NCI-H1105 treated with DMSO at 0.1 percent for 48 hours (cell line): ENCODE measurements at places on chromosomes 13 and 19.

DNA sequence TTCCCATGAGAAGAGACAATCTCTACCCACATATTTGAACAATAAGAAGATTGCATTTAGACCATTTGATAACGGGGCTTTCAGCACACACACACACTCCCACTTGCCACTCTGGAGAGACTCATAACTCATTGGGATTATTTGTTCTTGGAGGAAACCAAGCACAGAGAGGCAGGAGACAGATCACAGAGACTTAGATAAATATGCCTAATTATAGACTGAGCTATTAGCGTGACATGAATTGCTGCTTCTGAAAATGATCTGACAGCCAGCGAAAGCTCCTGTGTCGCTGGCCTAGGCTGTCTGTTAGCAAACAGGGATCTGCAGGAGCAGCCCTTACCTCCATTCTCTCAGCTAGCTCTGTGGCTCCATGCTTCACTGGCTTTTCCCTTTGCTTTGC, 111.4 kb downstream of the CCNA1 start:
- peak; percentile 73 for DNase-seq

DNA sequence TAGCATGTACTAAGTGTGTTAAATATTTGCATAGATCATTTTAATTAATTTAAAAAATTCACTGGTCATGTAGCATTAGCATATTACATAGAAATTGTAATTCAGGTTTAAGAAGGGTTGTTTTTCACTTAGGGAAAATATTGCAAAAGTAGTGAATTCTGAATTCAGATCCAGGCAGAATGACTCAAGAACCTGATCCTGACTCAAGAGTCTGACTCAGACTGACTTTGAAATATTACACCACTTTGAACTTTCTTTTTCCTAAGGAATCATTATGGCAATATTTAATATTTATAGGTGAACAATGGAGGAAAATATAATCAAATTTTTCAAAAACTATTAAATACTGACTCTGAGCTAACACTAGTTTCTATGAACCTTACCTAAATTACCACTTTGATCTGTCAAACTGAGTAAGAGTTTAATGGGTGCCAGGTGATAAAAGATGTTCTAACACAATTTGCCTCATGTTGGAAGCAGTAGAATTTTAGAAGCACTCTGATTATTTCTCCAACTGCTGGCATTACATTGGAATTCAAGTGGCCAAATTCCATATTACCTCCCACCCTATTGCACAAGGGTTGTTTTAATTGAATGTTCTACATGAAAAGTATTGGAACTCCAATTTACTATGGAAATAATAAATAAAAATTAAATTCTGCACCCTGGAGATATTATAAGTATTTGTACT, 261.6 kb downstream of the SLITRK1 start:
- DNase-seq: no peak

GRCh38 chr19:17515408-17516149, 4.1 kb downstream of the PGLS start:
- no peak for DNase-seq

DNA sequence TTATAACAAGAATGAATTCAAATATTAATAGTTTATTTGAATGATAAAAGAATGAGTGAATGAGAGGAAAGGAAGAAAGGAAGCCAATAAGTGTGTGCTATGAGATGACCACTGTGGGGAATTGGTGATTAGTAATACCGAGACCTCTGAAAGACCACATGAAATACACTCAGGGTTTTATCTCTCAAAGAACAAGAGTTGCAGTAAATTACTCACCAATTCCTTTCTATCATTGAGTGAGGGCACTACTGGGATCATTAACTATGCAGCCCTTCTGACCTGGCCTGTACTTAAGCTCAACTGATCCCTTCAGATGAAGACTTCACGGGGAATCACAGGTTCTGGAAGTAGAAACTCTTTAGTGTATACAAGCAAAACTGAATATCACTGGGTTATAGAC, 1636.1 kb downstream of the SLITRK5 start:
- DNase-seq: no peak

GRCh38 chr13:73913079-73913740, 221.0 kb downstream of the KLF12 start:
- no peak for DNase-seq

GRCh38 chr19:40144947-40145748, 46.1 kb upstream of the MAP3K10 start:
- DNase-seq: no peak

GRCh38 chr13:44651209-44651608, 75.1 kb upstream of the TSC22D1 start:
- no peak for DNase-seq

DNA sequence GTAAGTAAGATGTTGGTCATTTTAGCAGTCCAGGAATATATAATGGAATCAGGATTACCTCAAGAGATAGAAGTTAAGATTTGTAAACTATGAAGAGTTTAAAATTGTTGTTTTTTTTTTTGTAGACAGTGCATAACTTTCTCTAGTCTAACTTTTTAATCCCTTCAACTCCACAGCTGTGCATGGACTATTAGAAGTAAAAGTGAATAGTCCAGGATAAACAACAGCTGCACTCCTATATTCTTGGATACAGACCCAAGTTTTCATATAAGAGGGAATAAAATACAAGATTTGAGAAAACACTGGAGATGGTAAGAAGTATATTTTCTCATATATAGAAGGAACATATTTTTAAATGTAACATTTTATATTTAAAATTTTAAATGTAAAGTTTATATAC, 1509.9 kb downstream of the SLITRK5 start:
- no peak for DNase-seq

DNA sequence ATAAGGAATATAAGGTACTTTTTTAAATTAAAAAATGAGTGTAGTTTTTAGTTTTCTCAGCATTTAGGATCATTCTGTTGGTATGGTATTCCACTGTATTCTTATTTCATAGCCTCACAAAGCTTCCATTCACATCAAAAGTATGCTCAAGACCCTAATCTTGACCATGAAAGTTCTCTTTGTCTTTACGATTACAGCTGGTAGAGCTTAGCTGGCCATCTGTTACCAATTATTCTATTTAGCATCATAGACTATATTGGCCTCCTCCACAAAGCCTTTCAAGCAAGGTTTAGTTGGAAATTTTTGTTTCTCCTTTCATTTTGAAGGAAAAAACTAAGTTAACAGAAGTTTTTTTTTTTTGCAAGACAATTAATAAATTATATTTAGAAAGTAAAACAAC, 245.1 kb downstream of the KCTD12 start:
- DNase-seq: no peak

DNA sequence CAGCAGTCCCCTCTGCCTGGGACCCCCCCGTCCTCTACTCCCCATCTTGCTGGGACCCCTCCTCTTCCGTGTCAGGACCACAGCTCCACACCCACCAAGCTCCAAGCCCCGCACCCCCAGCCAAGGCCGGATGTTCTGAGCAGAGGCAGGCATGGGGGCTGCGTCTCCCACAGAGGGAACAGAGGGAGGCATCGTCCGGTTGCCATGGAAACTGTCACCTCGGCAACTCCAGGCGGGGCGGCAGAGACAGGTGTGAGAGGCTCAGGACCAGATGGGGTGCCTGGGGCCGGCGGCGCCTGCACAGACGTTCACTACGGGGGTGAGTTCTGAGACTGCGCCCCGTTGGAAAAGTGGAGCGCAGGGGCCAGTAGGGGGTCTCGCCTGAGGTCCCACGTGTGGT, 5.4 kb downstream of the RNU6-9 start:
- DNase-seq: peak; percentile 72

DNA sequence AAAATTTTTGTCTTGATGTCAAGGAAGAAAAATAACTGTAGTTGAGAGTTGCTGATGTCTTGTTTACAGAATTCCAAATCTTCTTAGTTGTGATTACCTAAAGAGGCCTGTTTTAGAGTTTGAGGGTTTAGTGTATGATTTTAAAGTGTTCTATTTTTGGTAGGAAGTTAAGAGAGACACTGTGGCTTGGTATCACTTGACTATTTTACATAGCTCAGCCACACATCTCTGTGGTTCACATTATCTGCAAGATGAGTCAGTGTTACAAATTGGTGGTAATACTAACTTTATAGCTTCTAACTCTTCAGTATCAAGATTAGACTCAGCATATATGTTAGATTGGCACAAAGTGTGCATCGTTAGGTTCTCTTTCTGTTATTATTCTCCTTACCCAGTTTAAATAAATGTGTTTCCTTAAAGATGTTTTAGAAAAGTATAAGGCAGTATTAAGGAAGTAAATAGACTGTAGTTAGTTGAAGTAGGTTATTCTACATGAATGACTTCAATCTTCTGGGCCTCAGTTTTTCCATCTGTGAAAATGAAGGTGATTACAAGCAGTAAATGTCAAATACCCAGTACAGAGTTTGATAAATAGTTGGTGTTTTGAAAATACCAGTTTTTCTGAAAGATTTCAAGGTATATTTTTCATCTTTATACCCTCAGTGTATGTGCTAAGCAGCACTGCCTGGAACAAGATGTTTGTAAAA, 33.4 kb downstream of the COG6 start:
- DNase-seq: no peak

DNA sequence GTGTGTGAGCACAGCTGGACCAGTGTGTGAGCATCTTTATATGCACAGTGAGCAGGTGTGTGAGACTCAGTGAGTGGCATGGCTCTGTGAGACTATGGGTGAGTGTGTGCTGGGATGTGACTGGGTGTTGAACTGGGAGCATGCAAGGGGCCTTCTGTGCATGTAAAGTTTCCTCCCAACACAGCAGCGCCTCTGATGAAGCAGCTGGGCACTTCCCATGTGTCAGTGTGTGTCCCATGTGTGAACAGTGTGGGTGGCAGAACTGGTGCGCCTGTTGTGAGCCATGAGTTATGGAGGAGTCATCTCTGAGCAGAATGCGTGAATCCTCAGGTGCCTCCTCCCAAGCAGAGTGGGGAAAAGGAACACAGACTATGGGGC, 24.1 kb downstream of the LGALS16 start:
- no peak for DNase-seq

DNA sequence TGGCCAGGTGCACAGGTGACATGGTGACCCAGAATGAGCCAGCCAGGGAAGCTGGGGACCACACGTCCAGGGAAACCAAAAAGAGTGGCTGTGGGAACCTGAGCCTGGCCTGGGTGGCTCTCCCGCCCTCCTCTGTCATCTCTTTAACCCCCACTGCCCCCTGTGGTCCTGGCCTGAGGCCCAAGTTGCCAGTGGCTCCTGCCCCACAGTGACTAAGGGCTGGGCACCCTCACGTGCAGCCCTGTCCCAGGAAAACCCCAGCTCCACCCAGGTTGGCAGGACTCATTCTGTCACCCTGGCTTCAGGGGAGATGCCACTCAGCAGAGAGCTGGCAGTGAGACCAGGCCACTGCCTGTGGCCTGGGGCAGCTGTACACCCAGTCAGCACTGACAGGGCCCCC, 30.6 kb upstream of the ISYNA1 start:
- no peak for DNase-seq

GRCh38 chr13:73717632-73718031, 416.6 kb downstream of the KLF12 start:
- no peak for DNase-seq

DNA sequence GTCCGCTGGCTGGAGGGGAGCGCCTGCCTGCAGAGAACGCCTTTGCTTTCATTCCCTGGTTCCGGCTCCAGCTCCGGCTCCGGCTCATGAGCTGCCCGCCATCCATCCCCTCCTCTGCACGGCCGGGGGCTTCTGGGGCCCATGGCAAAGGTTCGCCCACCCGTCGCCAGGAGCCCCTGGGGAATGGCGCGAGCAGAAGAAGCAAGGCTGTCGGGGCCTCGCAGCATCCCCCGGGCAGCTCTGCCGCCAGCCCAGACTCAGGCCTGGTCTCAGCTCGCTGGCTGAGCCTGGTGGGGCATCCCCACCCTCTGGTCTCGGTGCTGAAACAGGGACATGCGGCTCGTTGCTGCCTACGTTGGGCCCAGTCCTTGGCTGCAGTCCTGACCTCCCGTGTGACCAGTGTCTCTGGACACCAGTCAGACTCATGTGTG, 96.8 kb downstream of the KDM4B start:
- no peak for DNase-seq

DNA sequence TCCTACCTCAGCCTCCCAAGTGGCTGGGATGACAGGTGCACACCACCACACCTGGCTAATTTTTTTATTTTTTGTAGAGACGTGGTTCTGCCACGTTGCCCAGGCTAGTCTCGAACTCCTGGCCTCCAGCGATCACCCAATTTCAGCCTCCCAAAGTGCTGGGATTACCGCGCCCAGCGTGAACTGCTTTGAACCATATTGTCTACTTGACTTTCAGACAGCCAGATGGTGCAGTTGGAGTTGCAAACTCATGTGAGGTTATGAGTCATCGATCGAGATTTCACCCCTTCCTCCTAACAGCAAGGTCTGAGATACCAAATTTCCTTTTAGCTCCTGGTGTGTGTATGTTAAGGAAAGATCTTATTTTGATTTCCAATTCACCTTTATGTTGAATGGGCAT, 2.7 kb downstream of the SLC27A1 start:
- DNase-seq: no peak

DNA sequence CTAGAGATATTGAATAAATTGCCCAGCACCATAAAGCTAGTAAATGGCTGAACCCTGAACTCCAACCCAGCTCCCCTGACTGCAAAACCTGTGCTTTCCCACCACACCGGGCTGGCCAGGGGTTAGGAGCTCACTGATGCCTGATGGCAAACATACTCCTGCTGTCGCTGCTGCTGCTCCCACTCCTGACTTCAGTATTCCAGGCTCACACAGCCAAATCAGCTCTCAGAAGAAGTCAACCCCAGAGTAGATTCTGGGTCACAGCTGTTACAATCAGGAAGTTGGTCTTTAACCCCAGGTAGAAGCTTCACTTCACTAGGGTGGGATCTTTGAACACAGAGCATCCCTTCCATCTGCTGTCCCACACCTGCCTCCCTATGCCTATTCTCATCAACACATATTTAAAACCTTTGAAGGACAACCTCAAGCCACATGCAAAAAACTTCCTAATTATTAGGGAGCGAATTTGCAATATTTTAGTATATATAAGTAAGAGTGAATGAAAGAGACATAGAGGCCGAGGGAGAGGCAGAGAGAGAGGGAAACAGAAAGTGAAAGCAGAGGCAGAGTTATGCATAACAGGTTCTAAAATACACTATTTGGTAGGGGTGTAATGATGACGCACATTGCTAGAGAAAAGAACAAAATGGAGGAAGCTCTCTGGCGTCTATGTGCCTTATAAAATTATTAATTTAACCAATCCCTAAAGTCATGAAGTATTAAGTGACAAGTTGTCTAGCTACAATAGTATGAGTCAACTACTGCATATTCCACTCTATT, 99.4 kb upstream of the SERP2 start:
- DNase-seq: no peak

DNA sequence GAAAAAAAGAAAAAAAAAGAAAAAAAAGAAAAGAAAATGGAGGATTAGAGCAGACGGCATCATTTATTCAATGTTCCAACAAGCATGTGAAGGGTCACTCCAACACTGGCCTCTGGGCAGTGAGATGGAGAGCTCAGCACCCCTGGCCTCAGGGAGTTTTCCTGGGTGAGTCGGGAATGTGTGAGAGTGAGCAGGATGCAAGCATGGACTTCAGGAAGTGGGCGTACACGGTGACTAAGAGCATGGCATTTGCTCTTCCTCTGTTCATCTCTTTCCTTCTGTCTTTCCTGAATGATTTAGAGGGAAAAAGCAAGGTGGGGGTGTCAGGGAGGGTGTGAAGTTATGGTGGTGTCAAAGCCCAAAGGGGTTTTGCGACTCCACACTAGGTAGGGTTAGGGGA, 682 bp upstream of the CABP5 start:
- no peak for DNase-seq
